Mucosa of descending colon (tissue), 3 donors: ENCODE measurements at places on chromosomes 3 and 15. TPM values are rescaled to one million over a fixed set of nuclear protein-coding genes. Genes with fewer than 3 reads are reported as not detected.
A peak's percentile ranks its signal among the peaks of the same experiment; 100 is the strongest.

The LAMB2 gene
- total RNA-seq: 82.0 TPM

The SPATA12 gene
- not detected for total RNA-seq

The WNT7A gene
- total RNA-seq: not detected

The TERC gene
- not detected for total RNA-seq

The LINGO1 gene
- total RNA-seq: 1.9 TPM

The ZIC4 gene
- total RNA-seq: not detected

The SCAMP5 gene
- total RNA-seq: 7.4 TPM

GRCh38 chr15:37107071-37107743, 6.9 kb upstream of the MEIS2 start:
- DNase-seq: no peak

GRCh38 chr3:100825574-100825973, 116.3 kb downstream of the TFG start:
- no peak for DNase-seq

- no peak for DNase-seq
These were observed 3.0 kb downstream of the PLA1A start for GRCh38 chr3:119600732-119601131.

- DNase-seq: no peak
These were observed 110.4 kb upstream of the CTNNB1 start for GRCh38 chr3:41088882-41089281.

- no peak for DNase-seq
These were observed 27.7 kb downstream of the TRAK1 start for GRCh38 chr3:42118762-42119361.

DNA sequence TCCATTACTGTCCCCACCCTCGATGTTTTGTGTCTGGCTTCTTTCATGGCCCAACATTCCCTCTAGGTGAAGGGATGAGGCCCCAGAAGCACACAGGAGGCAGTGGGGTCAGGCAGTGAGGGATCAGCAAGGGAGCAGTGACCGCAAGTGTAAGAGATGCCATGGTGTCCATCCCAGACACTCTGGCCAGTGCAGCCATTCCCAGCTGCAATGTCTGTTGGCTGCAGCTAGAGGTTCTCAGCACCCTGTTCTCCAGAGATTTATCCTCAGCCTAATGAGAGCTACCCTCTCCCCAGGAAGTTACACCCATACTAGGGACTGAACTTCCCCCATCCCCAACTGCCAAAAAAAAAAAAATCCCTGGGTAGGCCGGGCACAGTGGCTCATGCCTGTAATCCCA, 40.2 kb downstream of the TRANK1 start:
- DNase-seq: no peak

GRCh38 chr3:50610181-50610971, 1.2 kb downstream of the CISH start:
- peak; percentile 87 for DNase-seq

DNA sequence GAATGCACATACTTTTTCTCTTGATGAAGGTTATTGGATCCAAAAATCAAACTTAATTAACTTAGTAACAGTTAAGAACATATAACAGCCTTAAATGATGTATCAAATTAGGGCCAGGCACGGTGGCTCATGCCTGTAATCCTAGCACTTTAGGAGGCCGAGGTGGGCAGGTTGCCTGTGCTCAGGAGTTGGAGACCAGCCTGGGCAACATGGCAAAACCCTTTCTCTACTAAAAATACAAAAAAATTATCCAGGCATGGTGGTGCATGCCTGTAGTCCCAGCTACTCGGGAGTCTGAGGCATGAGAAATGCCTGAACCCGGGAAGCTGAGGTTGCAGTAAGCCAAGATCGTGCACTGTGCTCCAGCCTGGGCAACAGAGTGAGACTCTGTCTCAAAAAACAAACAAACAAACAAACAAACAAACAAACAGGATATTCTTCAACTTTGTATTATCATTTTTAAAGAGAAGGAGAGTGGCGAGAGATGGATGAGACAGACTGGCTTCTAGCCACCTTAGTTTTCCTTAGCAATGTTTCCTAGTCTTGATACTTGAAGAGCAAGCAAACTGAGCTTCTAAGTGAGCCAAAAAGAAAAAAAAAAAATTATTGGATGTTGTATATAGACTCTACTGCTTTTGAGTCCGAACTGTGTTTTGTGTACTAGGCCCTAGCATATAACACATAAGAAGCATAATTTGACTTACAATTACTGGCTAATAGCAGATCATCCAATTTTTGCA, 13.8 kb downstream of the SPRED1 start:
- DNase-seq: no peak

- no peak for DNase-seq
These were observed 56.0 kb downstream of the KLF13 start for GRCh38 chr15:31382713-31383045.

- no peak for DNase-seq
These were observed 6.0 kb downstream of the SLC6A11 start for GRCh38 chr3:10822055-10822454.

DNA sequence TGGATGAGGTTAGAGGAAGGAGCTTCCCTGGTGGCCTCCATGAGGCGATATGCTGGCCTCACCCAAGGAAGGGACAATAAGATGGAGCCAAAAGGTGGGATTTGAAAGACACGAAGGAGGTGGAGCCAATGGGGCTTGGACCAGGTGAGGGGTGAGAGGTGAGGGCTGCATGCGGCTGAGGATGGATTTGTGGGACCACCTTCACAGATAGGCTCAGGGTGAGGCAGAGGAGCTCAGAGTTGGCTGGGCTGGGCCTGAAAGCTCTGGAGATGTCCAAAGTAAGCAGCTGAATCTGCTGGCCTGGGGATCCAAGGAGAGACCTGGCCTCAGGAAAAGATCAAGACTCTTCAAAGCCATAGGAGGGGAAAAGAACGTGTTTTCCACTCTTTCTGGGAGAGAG, 49.8 kb downstream of the EXOG start:
- DNase-seq: no peak

- DNase-seq: no peak
These were observed 122.3 kb upstream of the BHLHE40 start for GRCh38 chr3:4856986-4857385.

GRCh38 chr15:77588126-77588525, 44.6 kb downstream of the LINGO1 start:
- no peak for DNase-seq

- no peak for DNase-seq
These were observed 165.2 kb upstream of the TPM1 start for GRCh38 chr15:62877276-62877857.

DNA sequence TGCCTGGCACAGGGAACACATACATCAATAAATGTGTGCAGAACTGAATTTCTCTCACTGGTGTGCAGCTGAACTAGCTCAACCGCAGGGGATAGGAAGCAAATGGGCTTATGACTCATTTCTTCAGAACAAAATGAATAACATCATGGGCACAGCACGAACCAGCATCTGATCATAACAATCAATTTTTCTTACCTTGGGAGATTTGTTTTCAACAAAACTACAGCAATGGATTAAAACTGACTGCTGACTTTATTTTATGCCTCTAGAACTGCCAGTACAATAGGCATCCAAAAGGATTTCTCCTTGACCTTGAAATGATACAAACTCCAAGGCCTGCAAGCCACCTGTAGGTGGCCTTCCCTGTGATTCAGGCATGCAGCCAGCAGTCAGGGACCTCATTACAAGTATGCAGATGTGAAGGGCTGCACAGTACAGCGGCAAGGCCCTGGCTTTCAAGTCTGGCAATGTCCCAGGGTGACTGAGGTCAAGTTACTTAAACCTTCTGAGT, 26.1 kb downstream of the TAMM41 start:
- no peak for DNase-seq
